ENCODE measurements at places on chromosomes 6 and 20.

DNA sequence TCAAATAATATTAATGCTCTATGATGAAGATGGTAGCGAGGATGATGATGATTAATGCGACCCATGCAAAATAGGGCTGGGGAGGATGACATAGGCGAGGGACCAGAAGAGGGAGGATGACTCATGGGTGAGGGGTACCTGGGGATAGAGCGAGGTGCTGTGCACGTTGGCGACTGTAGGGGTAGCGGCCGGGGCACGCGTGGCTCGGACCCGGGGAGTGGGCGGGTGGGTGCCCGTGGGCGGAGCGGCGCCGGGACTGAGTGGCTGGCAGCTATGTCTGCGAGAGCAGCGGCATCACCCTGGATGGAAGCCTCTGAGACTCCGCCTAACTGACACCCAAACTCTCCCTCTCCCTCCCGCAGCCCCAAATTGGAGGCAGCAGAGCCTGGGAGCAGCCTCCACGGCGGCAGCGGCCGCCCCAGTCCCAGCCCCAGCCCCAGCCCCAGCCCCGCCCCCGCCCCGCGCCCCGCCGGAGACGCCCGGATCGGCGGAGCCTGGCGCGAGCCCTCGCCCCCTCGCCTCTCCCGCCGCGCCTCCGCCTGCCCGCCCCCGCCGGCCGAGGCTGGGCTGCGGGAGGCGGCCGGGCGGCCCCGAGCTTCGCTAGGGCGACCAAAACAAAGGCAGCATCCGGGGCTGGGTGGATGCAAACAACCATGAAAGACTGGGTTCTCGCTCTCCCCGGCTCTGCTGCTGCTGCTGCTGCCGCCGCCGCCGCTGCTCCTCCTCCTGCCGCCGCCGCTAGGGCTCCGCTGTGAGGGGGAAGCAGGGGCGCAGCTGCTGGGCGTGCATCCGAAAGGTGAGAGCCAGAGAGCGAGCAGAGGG, at the start of gene RIMS1:
Gene RIMS1, plus strand, starts transcription at position 367 of the 822 bp plus-strand sequence. CDS start 474 bp downstream, outside the sequence.
- DNase-seq: no peak

DNA sequence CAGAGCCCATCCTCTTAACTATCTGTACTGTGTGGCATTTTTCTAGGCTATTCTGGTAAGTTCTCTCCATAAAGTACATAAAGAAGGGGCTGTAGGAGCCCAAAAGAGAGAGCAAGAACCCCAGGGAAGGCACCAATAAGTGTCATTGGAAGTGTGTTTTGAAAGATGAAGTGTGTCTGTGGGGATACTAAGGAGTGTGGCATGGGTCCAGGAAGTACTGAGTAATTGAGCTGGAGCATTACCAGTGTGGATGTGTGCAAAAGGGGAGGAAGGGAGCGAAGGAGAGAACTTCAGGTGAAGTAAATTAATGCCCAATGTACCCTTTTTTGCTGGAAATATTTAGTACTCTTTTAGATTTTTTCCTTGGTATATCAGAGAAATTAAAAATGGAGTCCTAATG, 63.9 kb downstream of the KCNS1 start:
- no peak for DNase-seq

GRCh38 chr6:144718431-144718830, 433.3 kb downstream of the UTRN start:
- DNase-seq: no peak

DNA sequence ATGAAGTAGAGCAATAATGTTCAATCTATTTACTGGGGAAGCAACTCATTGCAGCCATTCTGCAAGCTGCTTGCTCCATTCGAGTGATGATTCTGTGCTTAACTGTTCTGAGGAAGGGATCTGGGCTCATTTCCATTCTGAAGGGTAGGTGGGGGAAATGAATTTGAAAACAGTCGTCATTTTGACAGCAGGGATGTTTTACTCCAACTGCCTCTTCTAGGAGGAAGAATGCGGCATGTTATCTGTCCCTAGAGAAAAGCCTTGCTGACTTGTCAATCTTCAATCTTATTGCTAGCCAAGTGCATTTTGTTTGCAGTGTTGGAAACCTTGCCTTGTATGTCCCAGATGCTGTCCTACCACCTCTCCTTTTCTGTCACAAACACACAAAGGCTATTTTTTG, 105.9 kb downstream of the PRDM13 start:
- DNase-seq: no peak

- peak; percentile 81 for DNase-seq
Measured at GRCh38 chr6:108260809-108261569, at the start of gene SNX3. Gene SNX3, minus strand, starts transcription at chr6:108261040. Its CDS starts 119 bp downstream, at chr6:108260921.

DNA sequence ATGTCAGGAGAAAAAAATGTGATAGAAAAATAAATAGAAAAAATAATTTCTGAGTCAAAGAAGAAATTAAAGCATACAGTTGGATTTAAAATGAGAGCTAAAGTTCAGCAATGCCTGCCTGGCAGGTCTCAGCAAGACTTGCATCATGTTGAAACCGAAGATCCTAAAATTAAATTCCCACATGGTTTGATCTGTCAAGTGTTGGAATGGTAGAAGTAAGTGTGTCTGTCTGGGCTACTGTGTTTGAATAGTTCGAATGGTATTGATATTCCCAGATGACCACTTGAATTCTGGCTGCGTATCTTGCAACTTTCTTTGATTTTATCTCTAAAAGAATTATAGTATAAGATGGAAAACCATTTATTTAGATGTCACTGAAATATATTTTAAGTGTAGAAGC, 1349.6 kb downstream of the EPHA7 start:
- no peak for DNase-seq

DNA sequence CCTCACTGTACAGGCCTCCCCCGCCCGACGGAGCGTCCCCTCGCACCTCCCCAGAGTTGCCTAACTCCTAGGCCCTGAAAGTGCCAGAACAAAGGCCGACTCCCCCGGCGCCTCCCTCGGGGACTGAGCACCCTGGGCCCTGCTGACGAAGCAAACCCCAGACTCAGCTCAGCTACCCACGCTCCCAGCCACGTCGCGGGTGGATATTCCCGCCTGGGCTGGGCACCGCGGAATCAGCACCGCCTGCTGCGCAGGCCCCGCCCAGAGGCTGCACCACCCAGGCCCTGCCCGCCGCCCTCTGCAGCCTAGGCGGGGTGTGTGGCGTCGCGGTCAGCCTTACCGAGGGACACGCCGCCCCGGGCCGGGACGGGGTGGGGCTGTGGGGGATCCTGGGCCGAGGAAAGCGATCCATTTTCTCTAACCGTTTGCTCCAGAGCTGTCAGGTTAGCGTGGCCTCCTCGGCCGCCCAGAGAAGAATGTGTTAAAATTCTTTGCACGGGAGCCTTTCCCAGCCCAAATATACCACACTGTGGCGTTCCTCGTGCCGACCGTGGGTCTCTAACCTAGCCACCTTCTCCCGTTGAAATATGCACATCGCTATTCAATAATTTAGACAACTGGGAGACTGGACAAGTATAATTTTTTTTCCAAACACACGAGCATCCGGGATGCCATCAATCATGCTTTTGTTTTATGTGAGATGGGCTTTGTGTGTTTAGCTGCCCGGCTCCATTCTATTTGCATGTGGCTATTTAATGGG, 31.4 kb downstream of the TFAP2A start:
- DNase-seq: no peak

DNA sequence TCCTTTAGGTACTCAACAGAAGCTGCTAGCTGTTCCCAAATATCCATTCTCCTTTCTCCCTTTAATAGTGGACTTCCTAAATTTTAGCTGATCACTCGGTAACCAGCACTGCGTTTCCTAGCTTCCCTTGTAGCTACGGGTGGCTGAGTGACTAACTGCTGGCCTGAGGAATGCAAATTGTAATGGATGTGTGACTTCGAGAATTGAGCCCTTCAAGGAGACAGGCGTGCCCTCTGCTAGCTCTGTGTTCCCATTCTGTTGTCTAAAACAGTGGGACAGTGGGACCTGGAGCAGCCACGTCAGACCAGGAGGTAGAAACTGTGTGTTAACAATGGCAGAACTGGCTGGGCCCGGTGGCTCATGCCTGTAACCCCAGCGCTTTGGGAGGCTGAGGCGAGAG, 56.5 kb downstream of the SCML4 start:
- no peak for DNase-seq

- peak; percentile 28 for DNase-seq
Measured at GRCh38 chr6:53066077-53066417, 843 bp downstream of the FBXO9 start.

- DNase-seq: no peak
Measured at GRCh38 chr20:57908704-57909630, 199.2 kb upstream of the PMEPA1 start.

GRCh38 chr20:47113362-47114109, 218.9 kb downstream of the EYA2 start:
- DNase-seq: no peak

DNA sequence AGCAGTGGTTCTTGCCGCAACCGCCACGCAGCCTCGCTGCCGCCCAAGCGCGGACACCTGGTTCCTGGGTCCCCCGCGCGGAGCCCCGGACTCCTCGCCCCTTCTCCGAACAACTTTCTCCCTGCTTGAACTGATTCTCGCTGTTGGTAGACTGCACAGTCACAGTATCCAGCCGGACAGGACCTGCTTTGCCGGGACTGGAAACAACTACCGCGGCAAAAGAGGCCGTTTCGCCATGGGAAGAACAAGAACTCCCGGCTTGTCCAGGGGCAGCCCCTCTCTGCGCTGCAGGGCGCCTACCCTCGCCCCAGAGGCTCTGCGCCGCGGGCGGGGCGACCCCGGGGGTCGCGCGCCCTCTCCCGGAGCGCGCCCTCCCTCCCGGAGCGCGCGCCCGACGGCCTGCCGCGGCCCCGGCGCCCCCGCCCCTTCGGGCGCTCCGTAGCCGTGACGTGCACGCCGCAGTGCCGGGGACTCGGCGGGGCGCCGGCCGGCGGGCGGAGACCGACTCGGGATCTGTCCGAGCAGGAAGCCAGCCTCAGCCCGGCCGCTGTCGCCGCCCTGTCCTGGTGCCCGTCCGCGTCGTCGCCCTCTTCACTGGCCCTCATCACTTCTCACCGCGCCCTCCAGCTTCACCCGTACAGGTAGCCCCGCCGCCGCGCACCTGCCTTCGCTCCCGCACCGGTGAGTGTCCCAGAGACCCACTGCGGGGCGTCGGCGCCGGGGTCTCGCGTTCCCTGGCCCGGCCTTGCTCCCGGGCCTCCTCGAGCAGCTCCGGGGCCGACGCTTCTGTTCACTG, at the start of gene MYO6:
Gene MYO6, plus strand, starts transcription at position 497 of the 796 bp plus-strand sequence. CDS start 68,309 bp downstream, outside the sequence.
- DNase-seq: peak; percentile 11

- no peak for DNase-seq
Measured at GRCh38 chr20:38872036-38872435, 54.2 kb upstream of the FAM83D start.

DNA sequence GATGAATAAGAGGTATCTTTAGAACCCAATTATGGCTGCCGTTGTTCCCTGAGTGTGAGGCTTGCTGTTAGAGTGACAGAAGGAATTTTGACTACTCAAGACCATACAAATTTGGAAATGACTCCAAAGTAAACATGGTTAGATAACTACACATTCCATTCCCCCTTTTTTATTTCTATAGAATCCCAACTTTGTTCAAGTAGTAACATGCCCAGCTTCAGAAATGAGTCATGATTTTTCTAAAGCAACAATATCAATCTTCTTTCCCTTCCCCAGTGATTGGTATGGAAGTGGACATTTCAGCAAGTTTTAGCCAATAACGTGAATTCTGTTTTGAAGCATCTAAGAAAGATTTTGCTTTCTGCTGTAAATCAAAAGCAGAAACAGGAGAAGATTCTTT, 37.8 kb downstream of the HCRTR2 start:
- DNase-seq: no peak

- no peak for DNase-seq
Measured at GRCh38 chr20:53085720-53086119, 113.6 kb downstream of the TSHZ2 start.

GRCh38 chr20:49612127-49612738, 44.3 kb upstream of the PTGIS start:
- no peak for DNase-seq

GRCh38 chr6:10719296-10719963, 3.4 kb upstream of the TMEM14C start:
- peak; percentile 12 for DNase-seq

GRCh38 chr6:6564154-6564553, 24.4 kb upstream of the LY86 start:
- DNase-seq: no peak

DNA sequence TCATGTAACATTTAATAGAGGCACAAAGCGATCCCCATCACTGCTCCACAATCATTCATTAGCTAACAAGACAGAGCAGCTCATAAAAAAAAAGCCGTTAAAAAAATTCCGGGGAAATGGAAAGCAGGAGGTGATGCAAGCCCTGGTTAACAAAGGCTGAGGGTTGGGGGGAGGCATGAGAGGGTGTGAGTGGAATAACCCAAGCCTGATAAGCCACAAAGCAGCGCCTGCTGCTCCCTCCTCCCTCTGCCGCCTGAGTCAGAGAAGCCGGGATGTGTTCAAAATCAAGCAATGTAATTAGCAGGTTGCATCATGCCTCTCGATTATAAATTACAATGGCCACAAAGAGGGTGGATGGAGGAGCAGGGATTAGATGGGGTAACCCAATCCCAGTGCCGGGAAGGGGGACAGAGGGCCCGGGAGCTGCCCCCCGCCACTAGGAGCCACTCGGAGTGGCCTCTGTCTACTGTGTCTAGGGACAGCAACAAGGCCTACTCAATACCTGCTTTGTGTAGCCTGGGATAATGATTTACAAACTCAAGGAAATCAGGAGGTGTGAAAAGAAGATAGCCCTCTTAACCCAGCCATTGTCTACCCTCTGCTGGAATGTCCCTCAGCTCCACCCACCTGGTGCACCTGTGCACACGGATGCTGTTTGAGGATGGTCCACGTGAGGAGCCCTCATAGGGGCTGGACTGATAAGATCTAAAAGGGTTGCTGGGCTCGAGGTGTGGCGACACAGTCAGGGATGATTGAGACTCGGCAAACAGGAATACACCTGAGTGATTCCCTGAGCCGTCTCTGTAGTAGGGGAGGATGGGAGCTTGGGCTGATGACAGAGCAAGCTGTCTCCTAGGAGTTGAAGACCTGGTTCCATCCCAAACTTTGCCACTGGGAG, 156.9 kb downstream of the VEGFA start:
- no peak for DNase-seq

DNA sequence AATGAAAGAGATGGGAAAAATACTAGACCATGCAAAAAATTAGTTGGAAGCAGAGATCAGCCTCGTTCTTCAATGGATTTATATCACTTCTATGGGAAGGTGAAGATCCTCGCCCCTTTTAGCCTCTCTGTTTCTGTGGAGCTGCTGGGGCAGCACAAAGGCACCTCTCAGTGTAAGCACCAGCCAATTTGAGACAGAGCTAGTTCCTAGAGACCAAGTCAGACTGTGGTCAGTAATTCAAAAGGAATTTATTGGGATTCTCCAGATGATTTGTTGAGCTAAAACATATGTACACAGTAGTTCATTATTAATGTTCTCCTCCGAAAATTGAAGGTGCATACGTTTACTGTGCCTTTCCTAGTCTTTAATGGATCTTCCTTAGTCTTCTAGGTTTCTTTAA, 42.4 kb downstream of the SCGN start:
- no peak for DNase-seq

- no peak for DNase-seq
Measured at GRCh38 chr6:141475259-141475658, 657.5 kb upstream of the GJE1 start.

DNA sequence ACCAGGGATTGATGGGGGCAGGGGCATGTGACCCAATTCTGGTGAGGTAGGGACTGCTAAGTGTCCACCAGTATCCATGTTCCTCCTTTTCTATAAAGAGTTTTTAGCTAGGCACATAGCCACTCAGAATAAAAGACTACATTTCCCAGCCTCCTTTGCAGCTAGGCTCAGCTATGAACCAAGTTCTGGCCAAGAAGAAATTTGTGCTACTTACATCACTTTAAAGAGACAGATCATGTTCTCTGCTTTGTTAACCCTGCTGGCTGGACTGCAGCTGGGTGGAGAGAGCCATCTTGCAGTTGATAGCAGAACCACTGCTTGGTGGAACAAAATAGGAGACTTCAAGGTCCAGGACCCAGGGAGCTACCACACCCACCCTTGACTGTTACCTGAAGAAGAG, 5.3 kb upstream of the CCM2L start:
- no peak for DNase-seq

- DNase-seq: no peak
Measured at GRCh38 chr20:47606983-47607613, 105.4 kb downstream of the NCOA3 start.
